H1 (cell line): ENCODE measurements at places on chromosomes 7 and 10.

- no peak for DNase-seq
These were observed 3.9 kb upstream of the SAR1A start for GRCh38 chr10:70174058-70174741.

- no peak for DNase-seq
These were observed 41.5 kb upstream of the EBLN1 start for GRCh38 chr10:22259280-22259679.

GRCh38 chr10:112244197-112244596 lies 39.0 kb upstream of the TECTB start:
- DNase-seq, result no peak

DNA sequence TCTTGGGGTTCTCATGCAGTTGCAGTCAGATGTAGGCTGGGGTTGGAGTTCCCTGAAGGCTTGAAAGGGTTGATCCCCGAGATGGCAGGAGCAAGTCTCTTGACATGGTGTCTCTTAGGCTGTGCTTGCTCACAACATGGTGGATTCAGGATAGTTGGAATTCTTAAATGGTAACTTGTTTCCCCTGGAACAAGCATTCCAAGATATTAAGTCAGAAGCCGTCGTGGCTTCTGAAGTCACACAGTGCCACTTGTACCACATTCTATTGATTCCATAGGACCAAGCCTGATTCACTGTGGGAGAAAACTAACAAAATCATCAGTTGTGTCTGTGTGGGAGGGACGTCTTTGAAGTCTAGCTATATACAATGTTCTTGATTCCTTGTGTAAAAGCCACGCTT lies 3.5 kb upstream of the SLC35B4 start:
- no peak for DNase-seq

DNA sequence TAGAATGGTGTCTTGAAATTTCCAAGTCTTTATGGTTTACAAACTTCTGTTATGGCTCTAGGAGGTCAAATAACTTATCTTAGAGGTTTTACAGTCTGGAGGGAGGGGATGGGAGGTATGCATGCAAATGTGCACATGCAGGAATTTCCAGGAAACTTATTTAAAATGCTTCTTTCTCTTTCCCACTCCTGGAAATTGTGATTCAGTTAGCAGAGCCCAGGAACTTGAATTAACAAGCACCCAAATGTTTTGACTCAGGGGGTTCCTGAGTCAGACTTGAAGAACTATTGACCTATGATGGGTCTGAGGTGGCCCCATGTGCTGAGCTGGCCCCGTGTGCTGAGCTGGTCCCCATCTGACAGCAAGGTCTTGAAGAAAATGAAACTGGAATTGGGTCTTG lies 669.4 kb downstream of the INHBA start:
- DNase-seq, result no peak

DNA sequence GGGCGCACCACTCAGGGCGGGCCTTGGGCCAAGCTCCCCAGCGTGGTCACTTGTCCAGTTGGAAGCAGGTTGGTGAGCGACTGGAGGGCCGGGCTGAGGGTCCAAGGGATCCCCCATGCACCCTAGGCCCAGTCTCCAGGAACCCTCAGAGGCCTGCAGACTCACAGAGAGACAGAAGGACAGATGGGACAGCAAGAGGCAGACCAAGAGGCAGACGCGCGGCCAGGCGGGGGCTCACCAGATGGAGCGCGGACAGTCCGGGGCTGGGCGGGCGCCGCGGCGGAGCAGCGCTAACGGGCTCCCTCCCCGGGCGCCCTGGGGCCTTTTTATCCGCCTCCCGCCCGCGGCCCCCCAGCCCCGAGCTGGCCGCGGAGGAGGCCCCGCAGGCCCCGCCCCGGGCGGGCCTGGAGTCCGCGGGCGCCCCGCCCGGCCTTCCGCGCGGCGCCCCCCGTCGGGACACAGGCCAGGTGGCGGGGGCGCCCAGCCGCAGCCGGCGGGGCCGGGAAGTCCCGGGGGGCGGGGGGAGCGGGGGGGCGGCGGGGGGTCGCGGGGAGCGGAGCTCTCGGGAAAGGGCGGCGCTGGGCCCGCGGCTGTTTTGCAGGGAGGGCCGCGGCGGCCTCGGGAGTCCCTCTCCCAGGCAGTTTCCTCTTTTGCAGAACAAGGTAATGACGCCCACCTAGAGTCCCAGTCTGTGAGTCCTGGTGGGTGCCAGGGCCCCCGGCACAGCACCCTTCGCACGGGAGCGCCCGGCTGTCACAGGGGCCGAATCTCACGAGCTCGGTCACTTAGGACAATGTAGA lies at the start of gene LOXL4:
Gene LOXL4 (minus strand): TSS at position 301 of the 800 bp plus-strand sequence. CDS start 5,175 bp downstream, outside the sequence.
- no peak for DNase-seq

DNA sequence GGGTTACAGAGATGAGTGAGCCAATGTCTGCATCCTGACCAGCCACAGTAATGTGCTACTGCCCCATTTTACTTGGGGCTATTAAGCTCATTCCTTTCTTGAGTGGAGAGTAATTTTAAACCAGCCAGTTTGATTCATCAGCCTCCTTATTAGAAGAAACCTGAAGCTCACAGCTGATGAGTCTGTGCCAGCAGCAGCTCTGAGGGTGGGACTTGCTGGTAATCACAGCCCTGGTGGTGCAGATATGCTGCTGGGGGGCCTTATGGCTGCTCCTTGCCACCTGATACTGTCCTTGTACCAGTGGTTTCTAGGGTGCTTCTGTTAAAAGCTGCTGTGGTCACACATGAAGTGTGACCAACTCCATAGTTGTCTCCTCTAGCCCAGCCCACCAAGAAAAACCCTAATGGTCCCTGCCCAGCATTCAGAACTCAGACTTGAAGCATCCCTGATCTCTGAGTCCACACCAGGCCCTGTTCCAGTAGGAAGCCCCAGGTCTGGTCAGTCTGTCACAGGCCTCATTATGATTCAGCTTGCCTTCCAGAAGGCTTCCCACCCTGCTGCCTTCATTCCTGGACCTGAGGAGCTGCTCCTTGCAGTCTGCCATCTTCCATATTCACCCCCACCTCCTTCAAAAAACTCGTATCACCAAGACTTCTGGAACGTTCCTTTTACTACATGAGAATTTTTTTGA lies 28.9 kb upstream of the RBM20 start:
- DNase-seq, result no peak

GRCh38 chr7:122140918-122141317 lies 3.1 kb downstream of the AASS start:
- DNase-seq, result no peak

GRCh38 chr7:87110778-87111177 lies 41.5 kb upstream of the DMTF1 start:
- DNase-seq, result no peak

- DNase-seq, result no peak
These were observed 91.2 kb upstream of the OIT3 start for GRCh38 chr10:72802332-72802731.

DNA sequence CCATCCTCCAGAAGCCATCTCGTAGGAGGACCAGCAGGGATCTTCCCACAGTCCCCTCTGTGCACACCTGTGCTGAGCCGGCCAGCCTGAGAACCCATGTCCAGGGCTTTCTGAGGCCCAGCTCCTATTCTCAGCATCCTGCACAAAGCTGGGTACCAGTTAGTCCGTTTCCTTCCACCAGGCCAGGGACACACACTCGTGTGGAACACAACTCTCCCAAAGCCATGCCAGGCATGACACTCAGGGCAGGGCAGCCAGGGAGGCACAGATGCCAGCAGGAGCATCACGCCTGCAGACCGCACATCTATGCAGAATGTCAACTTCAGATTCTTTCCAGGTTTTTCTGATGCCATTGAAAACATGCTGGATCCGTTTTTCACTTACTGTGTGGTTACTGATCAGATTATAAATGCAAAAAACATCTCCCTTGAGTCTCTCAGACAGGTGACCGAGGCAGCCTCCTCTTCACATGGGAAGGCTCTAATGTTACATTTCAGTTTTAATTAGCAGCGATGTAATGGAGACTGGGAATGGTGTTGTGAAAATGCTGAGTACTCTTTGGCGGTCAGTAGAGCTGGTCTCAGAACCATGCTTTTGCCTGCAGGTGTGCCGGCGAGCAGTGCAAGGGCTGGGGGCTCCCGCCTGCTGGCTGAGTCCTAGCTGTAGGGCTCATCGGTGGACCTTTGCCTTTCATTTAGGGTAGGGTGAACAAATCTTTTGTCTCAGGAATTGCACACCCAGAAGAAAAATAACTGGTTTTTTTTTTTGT lies 3.3 kb upstream of the SUN1 start:
- DNase-seq, result no peak

- DNase-seq, result no peak
These were observed 27.9 kb upstream of the HNRNPH3 start for GRCh38 chr10:68303849-68304412.

- no peak for DNase-seq
These were observed 3.4 kb downstream of the STAMBPL1 start for GRCh38 chr10:88883448-88883809.

- no peak for DNase-seq
These were observed 11.1 kb downstream of the LRRC4 start for GRCh38 chr7:128020159-128020558.

- DNase-seq, result no peak
These were observed 129.8 kb downstream of the BUB3 start for GRCh38 chr10:123284022-123284421.

- DNase-seq, result no peak
These were observed 3.0 kb downstream of the BRI3 start for GRCh38 chr7:98284335-98285036.

- no peak for DNase-seq
These were observed 72.1 kb downstream of the TMEM270 start for GRCh38 chr7:73933091-73933490.

DNA sequence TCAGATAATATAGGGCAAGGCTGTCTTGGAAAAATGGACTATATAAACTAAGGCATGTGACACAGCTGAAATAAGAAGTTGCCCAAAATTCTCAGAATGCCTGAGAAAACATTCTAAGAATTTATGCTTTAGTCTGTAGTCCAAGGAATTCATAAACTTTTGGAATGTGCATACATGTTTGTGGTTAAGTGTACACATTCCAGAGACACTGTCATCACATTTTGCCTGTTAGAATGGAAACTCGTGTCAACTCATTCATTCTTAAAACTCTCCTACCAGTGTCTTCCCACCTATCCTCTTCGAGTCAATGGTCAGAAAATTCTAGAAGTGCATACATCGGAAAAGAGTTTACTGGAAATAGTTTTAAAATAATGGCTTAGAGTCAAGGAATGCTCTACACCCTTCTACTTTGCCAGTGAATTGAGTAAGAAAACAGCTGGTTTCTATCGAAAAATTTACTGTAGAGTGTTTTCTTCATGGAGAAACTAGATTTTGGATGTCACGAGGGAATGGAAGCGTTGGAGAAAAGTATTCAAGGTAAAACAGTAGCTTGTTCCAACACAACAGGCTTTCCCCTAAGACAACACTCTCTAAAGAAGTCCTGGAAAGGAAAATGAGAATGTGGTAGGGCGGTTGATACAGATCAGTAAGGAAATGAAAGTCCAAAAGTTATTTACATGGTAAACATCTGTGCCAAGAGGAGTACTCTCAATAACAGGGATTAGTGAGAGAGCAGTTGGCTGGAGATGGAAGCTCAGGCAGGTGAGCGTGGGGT lies 1177.6 kb upstream of the C7orf33 start:
- no peak for DNase-seq

GRCh38 chr7:5360451-5360850 lies 63.2 kb downstream of the TNRC18 start:
- DNase-seq, result no peak

GRCh38 chr7:6619961-6620360 lies 4.6 kb downstream of the ZNF853 start:
- no peak for DNase-seq

- no peak for DNase-seq
These were observed 97.4 kb downstream of the FOXL3 start for GRCh38 chr7:387132-388022.

DNA sequence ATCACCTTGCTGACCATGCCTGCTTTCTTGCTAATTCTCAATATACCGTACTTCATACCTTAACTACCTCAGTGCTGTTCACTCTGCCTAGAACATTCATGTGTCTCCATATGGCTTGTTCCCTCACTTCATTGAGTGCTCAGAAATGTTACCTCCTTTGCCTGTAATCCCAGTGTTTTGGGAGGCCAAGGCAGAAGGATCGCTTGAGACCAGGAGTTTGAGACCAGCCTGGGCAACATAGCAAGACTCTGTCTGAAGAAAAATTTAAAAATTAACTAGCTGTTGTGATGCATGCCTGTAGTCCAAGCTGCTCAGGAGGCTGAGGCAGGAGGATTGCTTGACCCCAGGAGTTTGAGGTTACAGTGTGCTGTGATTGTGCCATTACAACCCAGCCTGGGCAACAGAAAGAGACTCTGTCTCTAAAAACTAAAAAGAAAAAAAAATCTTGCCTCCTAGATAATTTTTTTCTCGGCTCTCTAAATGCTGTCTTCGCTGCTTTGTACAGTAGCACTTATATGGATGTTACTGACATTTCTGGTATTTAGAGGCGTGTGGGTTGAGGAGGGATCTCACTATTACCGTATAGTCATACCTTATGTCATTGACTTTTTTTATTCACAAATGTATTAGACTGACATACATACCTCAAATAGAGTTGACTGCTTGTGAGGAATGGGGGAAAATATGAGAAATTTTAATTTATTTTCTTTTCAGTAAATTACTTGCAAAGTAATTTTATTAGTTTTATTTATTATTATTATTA lies 63.7 kb downstream of the LCOR start:
- DNase-seq, result no peak

DNA sequence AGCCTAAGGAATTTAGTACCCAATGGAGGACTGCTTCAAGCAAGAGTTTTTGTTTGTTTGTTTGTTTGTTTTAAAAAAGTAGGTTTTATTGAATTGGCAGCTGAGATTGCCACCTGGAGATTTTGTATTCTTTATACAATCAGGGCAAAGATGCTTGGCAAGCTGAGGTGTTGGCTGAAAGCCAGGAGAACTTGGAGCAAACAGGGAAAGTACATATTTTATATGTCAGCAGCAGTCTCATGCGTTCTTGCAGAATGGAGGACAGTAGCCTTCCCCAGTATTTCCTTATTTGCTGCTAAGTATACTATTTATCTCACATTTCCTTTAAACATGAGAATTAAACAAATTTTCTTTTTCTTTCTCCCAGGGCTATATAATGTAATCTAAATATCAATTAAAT lies 22.6 kb upstream of the ICA1 start:
- no peak for DNase-seq

GRCh38 chr10:69323622-69324021 lies 45.3 kb downstream of the HK1 start:
- no peak for DNase-seq

DNA sequence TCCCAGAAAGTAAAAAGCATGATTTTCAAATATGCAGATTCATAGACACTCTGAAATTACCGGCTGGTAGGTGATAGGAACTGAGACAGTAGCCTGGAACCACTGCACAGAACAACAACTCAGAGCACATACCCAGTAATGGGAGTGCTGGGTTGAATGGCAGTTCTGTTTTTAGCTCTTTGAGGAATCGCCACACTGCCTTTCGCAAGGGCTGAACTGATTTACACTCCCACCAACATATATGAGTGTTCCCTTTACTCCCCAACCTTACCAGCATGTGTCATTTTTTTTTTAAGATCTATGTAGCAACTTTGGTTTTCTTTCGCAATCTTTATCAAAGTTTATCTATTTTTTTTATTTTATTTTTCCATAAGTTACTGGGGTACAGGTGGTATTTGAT lies 358.8 kb downstream of the CALN1 start:
- DNase-seq, result no peak

DNA sequence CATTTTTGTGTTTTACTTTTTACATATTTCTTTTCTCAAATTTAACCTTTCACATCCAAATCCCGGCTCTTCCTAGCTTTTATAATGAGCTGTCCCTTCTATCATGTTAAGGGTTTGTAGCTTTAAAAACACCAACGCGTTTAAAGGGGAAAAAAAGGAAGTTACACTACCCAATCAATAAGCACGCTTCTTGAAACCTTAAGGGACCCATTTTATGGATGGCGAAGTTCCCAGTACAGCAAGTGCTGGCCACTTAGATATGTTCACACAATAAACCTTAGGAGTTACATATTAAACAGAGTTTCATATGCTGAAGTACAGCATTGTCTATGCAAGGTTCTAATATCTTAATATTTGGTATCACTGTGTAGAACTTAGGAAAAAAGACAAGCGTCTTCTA lies 1.8 kb downstream of the GNG11 start:
- no peak for DNase-seq
